Effector CD8-positive, alpha-beta T cell (primary cell): ENCODE measurements at places on chromosomes 3 and 15.

- DNase-seq = no peak
These were observed 82.6 kb upstream of the TRIM42 start for GRCh38 chr3:140595295-140595694.

DNA sequence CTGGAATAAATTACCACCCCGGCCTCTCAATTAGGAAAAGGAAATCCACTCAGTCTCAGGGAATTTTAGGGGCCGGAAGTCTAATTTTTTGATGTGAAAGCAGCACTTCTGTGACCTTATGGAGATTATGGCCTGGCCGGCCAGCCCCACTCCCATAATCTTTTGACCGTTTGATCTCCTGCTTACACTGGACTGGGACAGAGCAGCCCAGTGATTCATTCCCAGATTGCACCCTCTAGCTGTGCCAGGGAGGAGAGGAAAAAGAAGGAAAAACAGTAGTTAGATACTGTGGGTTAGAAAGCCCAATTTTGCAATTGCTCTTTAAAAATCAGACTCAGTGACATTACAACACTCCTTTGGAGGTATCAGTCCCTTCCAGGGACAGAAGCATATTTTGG is 32.4 kb downstream of the GJD2 start:
- DNase-seq = no peak

DNA sequence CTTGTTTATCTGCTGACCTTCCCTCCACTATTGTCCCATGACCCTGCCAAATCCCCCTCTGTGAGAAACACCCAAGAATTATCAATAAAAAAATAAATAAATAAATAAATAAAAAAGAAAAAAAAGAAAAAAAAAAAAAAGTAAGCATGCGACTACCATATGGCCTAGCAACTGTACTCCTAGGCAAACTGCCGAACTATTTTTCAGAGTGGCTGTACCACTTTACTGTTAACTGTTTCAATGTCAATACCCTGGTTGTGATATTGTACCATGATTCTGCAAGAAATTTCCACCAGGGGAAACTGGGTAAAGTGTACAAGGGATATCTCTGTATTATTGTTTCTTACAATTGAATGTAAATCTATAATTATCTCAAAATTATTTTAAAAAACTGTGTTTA is 41.3 kb upstream of the MAP4 start:
- no peak for DNase-seq

- DNase-seq = no peak
These were observed 14.7 kb downstream of the IGSF11 start for GRCh38 chr3:119019767-119020518.

GRCh38 chr15:65873256-65873655 is 4.0 kb downstream of the RAB11A start:
- no peak for DNase-seq

DNA sequence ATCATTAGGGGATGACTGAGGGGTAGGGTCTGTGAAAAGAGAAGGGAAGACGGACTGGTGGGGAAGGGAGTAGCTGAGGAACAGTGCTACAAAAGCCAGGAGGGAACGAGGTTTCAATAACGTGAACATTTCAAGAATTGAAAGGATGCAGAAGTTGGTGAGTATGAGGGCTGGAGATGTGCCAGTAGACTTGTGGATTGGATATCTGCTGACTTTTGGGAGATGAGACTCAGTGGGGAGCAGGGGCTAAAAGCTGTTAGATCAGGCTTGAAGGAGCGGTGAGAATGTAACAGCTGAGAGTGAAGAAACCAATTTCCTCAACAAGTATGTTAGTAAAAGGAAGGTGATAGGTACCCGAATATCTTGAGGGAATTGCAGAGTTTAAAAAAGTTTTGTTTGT is 65.2 kb downstream of the GTPBP8 start:
- DNase-seq = no peak

DNA sequence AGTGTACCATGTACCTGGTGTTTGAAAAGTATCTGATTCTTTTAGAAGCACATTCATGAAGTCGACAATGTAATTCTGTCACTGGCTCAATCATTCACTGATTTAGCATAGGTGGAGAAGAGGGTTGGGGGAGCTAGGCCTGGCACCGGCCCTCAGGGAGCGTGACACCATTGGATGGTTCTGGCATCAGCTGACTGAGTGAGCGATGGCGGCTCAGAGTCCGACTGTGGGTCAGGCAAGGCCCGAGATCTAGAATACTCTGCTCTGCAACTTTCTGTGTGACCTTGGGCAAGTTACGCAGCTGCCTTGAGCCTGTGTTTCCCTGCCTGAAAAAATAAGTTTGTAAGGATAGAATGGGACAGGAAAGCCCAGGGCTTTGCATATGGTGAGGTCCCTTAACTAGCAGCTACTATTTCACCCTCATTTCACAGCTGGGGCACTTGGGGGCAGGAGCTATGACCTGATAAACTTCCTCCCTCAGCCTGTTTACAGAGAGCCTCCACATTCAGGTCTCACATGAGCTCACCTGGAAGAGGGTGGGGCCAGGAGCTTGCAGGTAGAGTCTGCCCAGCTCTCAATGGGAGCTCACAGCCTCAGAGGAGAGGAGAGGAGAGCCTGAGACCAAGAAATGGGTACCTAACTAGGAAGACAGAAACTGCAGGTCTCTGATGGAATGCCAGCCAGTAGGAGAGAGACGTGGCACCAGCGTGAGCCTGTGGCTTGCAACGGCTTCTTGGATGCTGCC is 153.7 kb upstream of the TLE3 start:
- DNase-seq = no peak

- no peak for DNase-seq
These were observed 58.8 kb downstream of the GADL1 start for GRCh38 chr3:30835667-30836066.

DNA sequence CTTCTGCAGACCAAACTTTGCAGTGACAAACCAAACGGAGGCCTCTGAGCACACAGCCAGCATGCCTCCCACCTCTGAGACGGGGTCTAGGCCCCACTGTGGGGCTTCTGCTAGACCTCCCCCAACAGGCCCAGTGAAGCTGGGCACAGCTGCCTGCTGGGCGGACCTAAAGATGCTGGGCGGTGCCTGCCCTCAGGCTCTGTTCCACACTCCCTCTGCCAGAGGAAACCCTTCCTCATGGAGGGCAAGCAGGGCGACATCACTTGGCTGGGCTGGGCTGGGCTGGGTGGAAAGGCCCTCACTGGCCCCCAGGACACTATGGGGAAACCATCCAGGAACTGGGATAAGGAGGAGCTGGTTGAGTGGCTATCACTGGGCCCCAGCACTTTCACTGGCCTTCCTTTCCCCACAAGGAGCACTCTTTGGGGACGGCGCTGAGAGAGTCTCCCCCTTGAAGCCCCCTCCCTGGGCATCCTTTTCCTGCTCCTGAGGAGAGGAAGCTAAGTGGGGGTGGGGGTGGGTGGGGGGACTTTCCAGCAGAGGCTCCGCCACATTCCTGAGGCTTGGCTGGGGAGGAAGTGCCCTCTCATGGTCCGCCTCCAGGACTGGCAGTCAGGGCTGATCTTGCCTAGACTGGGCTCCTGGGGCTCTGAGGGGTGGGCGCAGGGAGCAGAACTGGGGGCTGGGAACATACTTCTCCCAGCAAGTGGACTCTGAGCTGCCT is 98.1 kb upstream of the HACD2 start:
- DNase-seq = no peak

DNA sequence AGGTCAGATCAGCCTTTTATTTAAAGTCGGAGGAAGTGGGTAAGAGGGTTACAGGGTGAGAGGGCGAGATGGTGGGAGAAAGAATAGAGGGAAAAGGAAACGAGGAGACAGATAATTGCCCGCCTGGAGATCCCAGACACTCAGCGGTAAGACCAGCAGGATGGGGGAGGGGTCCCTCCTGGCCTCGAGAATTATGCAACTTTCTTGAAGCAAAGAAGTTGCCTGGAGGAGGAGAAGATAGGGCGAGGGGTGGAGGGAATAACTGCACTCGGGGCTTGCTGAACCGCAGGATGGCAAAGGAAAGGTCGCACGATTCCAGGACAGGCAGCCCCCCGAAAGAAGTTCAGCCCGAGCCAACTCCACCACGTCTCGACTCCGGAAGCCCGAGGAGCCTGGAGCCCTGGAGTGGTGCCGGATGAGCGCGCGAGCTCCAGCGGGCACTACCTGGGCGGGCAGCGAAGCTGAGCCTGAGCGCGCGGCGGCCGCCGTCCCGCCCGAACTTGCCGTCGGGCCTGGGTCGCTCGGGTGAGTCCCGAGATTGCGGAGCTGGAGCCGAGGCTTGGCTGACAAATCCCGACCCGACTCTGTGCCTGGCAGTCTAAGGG is 402 bp downstream of the WWTR1 start:
- no peak for DNase-seq
